ENCODE measurements at places on chromosomes 4 and X.

DNA sequence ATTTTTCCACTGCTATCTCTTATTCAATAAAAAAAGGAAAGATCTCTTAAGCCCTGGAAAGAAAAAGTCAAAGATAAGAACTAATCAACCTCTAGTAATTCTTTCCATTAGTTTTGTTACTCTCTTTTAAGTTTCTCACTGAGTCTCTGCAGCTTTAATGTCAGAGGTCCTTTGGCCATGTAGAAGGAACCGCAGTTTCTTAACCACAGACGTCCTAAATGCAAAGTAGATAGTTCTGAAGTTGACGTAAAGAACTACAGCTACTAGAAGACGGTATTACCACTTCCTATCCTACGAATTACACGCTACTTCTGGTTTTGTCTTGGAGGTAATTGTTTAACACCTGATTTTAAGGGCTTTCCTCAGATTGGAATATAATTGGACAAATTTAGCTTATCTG, 325.9 kb downstream of the ANKRD50 start:
- no peak for DNase-seq

- DNase-seq = no peak
Observed at GRCh38 chrX:8067754-8068462, 103.2 kb downstream of the VCX2 start.

GRCh38 chr4:94469221-94469784, 17.6 kb downstream of the PDLIM5 start:
- no peak for DNase-seq

DNA sequence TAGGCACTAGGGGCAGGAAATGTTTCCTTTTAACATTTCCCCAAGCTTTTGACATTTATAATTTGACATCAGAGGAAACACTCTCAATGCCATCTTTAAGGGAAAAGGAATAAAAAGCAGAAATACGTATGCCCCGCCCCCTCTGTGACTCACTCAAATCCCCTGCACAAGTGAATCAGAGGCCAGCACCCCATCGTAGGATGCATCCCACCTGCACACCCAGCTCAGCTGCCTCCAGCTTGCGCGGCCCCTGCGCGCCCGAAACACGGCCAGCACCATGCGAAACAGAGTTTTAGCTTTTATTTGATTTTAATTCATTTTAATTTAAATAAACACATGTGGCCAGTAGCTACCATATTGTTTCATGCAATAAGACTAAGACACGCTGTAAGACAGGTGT, 29.5 kb downstream of the ABLIM2 start:
- DNase-seq = no peak

DNA sequence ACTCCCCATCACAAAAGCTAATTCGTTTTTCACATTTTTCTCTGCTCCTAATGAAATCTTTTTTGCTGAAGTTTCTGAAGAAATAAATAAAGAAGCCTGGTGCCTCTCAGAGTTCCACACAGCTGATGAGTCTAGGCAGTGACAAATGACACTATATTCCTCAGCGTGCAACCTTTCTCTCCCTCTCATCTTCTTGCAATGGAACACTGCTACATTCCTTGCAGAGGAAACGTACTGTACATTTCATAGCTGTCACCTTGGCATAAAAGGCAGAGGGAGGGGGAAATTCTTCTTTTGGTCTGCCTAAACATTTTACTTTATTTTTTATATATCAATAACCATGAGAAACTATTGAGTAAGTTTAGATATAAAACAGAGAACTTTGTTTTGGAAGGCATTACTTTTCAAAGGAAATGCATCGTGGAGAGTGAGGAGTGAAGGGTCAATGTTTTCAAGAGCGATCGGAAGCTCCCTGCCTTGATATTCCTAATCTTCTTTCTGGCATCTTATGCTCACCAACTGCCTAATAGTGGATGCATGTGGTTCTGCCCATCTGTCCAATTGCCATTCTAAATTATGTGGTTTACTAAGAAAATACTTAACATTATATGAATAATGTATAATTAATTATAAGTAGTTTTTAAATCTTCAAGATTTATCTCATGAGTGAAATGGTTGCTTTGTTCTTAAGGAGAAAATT, 29.4 kb downstream of the SNCA start:
- no peak for DNase-seq

GRCh38 chrX:8432396-8432795, 32.2 kb upstream of the VCX3B start:
- DNase-seq = no peak

DNA sequence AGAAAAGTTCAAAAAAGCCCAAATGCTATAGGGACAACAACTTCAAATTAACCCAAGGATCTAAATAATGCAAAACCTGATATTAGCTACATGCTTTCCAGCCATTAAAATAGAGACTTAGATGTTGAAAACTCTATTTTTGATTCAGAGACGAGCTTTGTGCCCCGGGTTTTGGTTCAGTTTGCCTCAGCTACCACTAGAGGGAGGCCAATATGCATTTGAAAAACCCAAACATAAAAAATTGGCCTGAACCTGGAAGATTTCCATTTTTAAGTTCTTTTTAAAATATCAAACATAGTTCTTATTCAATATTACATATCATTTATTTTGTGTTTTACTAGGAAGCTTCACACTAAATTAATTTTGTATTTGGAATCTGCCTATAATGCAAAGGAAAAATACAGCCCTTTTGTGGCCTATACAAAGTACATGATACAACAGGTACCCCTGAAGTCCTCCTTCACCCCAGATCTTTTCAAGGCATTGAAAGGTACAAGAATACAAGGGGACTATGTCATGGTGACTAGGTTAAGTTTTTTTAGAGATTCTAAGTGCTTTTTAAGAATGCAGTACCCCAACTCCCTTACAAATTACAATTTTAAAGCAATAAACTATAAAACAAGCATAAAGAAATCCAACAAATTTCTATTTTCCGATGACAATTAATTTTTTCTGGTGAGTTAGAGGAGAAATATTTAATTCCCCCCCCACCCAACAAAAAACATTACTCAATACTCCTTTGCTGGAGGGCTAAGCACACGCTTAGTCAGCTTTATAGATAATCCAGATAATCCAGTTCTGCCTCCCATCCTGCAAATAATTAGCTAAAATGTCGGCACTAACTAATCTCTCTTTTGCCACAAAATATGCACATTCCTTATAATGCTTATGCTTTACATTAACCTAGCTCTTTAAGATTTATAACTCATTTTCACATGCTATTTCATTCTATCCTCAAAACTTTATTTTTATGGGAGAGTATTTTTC, 97.7 kb upstream of the PTPN13 start:
- DNase-seq = peak; percentile 8

- DNase-seq = no peak
Observed at GRCh38 chr4:185122681-185123345, 20.3 kb upstream of the SLC25A4 start.

DNA sequence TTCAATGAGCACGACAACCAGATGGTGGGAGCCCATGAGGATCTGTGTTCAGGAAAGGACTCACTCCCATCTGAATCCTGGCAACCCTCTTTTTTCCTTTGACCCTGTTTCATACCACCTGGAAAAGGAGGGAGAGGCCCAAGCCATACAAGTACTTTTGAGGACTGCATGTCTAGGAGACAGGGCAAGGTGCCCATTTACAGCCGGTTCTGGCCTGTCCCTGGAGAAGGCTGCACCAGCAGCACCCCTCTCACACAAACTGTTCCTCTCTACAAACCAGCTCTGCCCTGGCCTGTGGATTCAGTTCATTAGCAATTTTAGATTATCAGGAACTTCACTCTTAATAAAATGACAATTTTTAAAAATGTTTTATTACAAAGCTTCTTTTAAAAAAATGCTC, 57.5 kb downstream of the HADH start:
- no peak for DNase-seq

GRCh38 chr4:3479358-3480101, 16.4 kb downstream of the DOK7 start:
- DNase-seq = no peak

DNA sequence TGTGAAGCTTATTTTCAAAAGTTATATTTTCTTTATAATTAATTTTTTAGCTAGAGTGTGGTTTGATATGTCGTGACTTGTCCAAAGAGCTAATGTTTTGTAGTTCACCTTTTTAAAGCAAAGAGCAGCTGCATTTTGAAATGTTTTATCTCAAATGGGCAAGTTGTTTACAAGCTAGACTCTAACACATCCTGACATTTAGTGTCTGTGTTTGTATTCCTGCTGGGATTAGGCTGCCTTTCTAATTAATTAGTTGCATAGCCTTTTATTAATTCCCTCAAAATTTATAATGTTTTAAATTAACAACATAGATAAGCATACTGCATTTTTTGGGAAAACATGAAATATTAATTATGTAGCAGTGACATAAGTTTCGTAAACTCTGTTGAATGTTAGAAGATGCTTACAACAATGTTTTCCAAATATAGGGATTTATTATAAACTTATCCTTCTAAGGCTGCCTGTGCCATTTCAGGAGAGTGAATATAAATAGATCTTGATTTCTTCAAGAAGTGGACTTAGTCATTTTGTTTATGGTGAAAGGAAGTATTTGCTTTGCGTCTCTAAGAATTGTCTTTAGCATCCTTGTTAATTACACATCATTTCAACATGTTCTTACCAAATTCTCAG, 37.7 kb upstream of the NUDT6 start:
- no peak for DNase-seq

- no peak for DNase-seq
Observed at GRCh38 chr4:96375367-96375766, 535.5 kb downstream of the PDHA2 start.

GRCh38 chr4:158496030-158496741, 25.5 kb upstream of the RXFP1 start:
- peak; percentile 16 for DNase-seq

DNA sequence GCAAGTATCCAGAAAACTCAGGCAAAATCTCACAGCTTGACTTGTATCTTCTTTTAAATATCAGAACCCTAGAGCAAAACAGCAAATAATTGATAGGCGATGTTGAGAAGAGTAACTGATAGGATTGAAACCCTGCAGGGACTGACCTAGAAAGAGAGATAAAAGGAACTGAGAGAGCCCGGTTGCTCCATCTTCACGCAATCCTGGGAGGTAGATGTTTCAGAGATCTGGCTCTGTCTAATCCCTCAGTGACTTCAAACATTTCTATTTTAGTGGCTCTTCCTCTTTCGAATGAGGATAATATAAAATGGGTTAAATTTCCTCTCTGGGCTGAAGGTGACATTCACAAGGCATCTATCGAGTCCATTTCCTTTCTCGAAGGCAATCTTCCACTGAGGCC, 39.3 kb upstream of the RPL34 start:
- DNase-seq = no peak

- no peak for DNase-seq
Observed at GRCh38 chr4:7425124-7425523, 9.6 kb downstream of the PSAPL1 start.

DNA sequence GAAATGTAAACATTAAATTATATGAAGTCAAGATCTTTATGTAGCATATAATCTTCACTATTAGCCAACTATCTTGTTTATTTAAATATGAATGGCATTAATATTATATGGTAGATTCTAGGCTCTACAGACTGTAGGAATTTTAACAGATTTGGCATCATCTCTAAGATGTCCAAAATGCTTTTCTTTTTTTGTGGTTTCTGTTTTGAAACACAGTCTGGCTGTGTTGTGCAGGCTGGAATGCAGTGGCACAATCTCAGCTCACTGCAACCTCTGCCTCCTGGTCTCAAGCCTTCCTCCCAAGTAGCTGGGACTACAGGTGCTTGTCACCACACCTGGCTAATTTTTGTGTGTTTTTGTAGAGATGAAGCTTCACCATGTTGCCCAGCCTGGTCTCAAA, 76.2 kb downstream of the ELOVL6 start:
- no peak for DNase-seq

GRCh38 chr4:82594456-82594855, 32.7 kb upstream of the TMEM150C start:
- no peak for DNase-seq

DNA sequence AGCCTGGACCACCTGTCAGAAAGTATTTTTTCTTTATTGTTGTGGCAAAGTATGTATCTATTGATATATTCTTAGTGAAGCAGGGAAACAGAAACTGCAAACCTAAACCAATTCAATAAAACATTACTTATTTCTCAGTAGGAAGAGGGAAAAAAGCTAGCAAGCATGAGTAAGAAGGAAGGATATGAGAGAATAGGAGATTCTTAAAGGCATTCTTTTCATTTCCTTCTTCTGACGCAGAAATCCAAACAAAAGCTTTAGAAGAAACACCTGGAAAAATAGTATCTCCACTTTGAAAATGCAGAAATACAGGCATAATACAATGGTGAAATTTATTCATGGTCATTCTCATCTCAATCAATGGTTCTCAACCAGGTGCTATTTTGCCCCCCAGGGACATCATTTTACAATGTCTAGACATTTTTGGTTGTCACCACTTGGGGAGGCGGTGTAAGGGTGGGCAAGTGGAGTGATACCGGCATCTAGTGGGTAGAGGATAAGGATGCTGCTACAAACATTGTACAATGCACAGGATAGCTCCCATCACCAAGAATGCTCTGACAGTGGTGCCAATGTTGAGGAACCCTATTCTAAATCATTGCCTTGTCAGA, 21.7 kb upstream of the ATXN3L start:
- no peak for DNase-seq

Data from COR-L47 (cell line).